ENCODE measurements at places on chromosomes 1 and 21.

DNA sequence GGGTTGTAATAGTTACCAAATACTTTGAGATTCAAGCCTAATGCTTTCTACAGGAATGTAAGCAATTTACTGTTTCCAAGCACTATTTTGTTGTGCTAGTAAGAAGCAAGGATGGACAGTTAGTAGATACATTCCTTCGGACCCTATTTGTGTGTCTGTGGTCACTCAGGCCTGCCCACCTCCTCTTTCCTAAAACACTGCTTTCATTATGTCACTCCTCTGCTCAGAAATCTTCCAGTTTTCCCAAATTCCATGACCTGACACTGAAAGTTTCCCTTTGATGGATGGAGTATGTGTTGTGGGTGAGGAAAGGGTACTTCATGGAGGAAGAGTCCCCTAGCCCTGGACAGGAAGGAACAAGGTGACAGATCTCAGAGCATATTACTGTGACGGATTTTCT lies 141.1 kb downstream of the DISP1 start:
- DNase-seq = no peak

DNA sequence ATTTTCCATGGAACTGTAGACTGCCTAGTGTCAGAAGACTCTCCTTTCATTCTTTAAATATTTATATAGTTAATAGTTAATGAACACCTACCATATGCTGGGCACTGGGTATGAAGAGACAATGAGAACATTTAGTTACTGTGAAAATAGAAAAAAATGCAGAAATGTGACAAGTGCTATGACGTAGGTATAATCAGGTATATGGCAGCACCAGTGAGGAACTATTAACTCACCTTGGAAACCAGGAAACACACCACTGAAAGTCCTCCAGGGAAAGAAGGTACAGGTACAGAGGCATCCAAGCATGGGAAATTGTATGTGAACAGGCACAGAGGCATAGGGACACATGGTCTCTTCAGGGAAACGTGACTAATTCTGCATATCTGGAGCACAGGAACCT lies 42.3 kb downstream of the DPT start:
- DNase-seq = no peak

DNA sequence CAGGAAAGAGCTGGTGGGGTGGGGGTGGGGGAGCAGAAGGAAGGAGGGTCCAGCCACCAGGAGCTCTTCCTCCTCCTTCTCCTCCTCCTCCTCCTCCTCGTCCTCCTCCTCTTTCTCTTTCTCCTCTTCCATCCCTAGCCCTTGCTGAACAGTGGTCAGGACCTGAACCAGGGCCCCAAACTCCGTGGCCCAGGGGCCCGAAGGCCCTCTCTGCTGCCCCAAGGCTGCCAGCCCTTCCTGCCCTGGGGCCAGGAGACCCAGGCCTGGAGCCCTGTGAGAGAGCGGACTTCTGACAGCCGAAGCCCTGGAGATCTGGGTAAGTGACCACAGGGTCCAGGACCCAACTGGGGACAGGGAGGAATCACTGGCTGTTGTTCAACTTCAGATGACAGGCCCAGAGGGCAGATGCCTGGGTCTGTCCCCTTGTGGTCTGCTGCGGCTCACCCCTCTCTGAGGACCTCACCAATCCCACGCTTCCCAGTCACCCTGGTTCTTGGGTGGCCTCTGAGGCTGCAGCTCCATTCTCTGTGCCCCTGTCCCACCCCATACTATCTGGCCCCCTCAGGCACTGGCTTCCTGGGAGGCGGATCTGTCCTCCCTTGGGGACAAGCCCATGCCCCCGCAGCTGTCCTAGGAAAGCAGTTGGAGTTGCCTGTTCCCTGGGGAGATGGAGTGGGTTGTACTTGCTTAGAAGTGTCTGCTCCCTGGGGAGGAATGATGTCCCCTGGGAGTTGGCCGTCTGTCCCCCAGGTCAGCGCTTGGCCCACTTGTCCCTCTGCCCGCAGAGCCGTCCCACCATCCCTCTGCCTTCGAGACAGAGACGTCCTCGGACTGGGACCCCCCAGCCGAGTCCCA lies 51.8 kb downstream of the VWA5B1 start:
- DNase-seq = no peak

DNA sequence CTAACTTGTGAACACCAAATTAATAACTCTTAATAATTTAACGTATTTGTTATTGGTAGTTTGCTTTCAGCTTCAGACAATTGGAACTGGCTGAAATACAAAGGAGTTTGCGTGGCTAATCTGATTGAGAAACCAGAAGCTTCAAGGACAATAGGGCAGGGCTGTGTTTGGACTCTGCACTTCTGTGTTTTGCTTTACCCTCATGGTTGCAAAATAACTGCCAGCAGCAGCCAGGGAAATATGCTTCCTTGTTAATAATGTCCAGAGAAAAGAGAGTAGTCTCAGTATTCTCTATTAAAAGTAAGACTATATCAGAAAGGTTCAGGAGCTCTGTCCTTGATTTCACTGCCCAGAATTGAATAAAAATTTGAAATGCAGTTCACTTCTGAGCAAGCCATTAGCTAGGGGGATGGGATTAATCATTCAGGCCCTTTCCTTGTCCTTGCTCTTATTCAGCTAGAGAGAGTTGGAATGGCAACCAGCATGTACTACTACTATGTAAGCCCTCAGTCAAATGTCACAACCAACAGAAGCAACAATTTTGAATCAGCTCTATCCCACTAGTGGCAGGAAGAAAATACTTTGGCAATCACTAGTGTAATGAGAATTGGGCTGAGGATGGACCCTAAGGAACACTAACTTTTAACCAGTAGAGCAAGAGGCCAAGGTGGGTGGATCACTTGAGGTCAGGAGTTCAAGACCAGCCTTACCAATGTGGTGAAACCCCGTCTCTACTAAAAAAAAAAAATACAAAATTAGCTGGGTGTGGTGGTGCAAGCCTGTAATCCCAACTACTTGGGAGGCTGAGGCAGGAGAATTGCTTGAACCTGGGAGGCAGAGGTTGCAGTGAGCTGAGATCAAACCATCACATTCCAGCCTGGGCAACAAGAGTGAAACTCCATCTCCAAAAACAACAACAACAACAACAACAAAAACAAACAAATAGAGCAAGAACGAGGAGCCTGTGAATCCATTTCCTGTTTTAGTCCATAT lies 76.8 kb downstream of the POU2F1 start:
- no peak for DNase-seq

DNA sequence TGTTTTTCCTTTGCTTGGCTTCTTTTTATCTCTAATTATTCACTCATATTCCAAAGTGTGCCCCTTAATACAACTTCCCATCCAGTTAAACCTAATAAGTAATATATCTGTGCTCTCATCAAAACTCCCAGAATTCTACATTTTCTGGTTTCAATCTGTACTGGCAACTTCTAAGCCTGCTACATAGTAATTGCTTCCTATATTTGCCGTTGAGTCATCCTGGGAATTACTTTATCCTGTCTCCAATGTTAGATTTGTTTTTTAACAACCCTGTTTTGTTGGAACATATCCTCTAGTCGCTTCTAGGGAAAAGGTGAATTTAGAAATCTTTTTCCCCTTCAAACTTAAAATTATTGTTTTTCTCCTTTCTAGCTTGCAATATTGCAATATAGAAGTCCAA lies 620.5 kb upstream of the PKN2 start:
- no peak for DNase-seq

DNA sequence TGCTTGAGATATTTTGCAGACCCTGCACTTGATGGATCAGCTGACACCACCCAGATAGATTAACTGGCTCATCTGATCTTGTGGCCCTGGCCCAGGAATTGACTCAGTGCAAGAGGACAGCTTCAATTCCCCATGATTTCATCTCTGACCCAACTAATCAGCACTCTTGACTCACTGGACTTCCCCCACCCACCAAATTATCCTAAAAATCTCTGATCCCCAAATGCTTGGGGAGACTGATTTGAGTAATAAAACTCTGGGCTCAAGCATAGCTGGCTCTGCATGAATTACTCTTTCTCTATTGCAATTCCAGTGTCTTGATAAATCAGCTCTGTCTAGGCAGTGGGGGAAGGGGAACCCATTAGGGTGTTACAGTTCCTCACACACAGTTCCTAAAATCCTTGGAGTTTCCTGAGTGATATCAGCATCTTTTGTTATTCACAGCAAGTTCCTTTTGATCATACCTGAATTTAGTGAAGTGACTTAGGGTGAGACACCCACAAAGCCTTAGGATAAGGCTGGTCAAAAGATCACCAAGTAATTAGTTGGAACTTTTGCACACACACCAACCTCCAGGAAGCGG lies 104.2 kb downstream of the COP1 start:
- no peak for DNase-seq

DNA sequence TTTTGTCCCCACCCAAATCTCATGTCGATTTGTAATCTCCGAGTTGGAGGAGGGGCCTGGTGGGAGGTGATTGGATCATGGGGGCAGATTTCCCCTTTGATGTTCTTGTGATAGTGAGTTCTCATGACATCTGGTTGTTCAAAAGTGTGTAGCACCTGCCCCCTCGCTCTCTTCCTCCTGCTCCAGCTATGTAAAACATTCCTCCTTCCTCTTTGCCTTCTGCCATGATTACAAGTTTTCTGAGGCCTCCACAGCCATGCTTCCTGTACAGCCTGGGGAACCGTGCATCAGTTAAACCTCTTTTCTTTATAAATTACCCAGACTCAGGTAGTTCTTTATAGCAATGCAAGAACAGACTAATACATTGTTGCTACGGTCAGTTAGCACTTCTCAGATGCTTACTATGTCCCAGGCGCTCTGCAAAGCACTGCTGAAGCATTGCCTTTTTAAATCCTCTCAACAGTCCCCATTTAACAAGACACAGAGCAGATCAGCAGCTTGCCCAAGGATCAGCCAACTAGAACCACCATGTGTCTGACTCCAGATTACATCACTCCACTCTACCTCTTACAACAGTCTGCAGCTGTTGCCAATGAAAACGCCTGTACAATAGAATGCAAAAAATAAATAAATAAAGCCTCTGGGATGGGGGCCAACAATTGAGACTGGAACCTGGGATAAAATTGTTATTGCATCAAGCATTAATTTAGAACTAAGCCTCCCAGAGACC lies 52.4 kb upstream of the USP1 start:
- DNase-seq = no peak

- DNase-seq = no peak
Measured at GRCh38 chr1:78715181-78715661, 65.6 kb downstream of the IFI44 start.

DNA sequence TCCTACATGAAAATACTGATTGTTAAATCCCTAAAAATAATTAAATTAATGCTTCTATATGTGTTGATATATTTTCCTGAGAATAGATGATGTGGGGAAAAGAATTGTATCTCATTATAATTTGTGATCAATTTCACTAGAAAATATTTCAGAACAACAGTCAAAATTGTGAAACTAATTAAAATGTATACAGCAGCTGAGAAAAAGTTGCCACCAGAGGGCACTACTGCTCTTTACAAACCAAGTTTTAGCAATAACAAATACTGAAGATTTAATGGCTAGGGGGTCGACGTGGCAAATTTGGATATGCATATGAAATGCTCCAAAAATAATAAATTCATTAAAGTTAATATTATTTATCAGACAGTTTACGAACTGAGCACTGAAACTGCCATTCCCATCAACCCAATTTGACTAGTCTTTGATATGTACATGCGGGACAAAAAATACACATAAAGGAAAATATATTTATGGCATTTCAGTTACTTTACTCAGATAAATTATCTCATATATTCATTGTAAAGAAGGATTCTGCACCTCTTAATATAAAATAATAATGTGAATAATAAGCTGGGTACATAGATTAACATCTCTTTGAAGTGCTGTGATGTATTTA lies 96.3 kb upstream of the TMPRSS15 start:
- DNase-seq = no peak

- peak; percentile 72 for DNase-seq
Measured at GRCh38 chr1:205523891-205524793, 19.7 kb downstream of the CDK18 start.

DNA sequence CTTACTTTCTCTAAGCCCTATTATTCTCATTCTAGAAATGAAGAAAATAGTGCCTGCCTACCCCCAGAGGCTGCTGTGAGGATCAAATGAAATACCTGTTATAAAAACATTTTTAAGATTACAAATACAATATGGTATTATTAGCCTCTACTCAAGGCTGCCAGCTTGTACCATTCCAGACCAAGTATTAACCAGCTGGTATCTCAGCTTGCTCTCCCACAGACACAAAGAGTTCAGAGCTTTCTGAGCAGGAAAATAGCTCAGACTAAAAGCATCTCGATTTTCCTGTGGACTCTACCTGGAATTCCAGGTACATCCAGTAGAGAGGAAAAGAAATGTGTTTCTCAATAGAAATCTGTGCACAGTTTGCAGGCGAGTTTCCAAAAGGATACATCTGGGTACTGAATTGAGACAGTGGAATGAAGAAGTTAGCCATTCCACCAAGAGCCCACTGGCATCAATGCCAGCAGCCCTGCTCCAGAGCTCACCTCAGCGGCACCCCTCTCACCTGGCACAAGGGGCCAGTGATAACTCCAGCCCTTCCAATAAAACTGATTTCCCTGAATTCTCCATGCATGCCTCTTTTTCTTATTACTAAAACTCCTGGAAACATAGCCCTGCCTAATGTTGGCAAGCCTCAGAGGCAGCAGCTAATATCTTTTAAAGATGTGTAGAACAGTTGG lies 31.0 kb downstream of the TGFBR3 start:
- DNase-seq = no peak

DNA sequence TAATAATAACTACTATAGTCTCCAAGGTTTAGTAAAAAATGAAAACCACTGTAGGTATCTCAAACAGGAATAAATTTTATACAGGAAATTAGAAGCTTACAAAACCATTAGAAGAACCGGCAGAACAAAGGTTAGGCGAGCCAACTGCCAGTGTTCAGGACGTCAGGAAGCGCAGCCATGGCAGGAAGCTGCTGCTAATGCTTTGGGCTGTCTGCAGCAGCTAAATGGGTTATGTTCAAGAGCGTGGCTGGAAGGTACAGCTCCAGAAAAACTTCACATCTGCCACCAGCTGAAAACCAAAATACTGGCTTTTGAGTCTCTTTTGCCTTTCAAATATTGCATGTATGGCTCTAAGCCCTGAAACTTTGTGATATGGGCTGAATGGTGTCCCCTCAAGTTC lies 35.7 kb upstream of the MYSM1 start:
- no peak for DNase-seq

- no peak for DNase-seq
Measured at GRCh38 chr1:221910222-221910621, 168.3 kb upstream of the DUSP10 start.

GRCh38 chr1:17874231-17874630 lies 119.1 kb downstream of the ACTL8 start:
- no peak for DNase-seq

- no peak for DNase-seq
Measured at GRCh38 chr1:54347955-54348699, 58.1 kb downstream of the SSBP3 start.

GRCh38 chr1:201827321-201828216 lies 1.4 kb upstream of the IPO9 start:
- no peak for DNase-seq

All from T-helper 9 cell (primary cell).